T1000 (cell line): ENCODE measurements at places on chromosomes 6 and 20.
A peak's percentile ranks its signal among the peaks of the same experiment; 100 is the strongest.

GRCh38 chr6:165974817-165975216 lies 192.8 kb downstream of the TBXT start:
- DNase-seq, result no peak

DNA sequence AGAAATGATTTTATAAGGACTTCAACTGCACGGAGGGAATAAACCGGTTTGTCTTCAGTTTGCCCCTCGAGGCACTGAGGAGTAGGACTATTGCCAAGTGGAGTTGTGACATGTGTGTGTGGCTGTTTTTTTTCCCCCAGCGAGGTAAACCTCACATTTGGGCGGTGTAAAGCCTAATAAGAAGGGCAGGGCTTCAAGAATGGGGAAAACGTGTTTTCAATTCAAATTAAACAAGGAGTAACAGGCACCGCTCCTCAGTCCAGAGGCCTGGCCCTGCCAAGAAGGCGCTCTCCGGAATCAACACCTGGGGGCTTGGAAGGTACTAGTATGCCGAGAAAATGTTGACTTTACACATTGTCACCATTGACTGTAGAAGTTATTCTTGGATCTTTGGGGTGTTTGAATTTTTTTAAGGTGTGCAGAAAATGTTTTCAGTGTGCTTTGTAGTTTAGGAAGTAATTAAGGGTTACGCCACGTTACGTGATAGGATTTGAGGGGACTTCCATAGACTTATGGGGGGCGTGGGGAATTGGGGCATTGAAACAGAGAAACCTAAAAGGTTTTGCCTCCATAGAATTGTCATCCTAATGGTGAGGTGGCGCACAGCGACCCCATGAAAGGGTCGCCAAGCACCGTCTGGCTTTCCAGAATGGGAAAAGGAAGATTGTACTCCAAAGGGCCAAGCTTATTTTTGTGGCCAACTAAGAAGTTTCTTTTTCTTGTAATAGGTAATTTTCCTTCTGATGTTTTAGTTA lies 791 bp downstream of the ADGRG6 start:
- DNase-seq, result no peak

DNA sequence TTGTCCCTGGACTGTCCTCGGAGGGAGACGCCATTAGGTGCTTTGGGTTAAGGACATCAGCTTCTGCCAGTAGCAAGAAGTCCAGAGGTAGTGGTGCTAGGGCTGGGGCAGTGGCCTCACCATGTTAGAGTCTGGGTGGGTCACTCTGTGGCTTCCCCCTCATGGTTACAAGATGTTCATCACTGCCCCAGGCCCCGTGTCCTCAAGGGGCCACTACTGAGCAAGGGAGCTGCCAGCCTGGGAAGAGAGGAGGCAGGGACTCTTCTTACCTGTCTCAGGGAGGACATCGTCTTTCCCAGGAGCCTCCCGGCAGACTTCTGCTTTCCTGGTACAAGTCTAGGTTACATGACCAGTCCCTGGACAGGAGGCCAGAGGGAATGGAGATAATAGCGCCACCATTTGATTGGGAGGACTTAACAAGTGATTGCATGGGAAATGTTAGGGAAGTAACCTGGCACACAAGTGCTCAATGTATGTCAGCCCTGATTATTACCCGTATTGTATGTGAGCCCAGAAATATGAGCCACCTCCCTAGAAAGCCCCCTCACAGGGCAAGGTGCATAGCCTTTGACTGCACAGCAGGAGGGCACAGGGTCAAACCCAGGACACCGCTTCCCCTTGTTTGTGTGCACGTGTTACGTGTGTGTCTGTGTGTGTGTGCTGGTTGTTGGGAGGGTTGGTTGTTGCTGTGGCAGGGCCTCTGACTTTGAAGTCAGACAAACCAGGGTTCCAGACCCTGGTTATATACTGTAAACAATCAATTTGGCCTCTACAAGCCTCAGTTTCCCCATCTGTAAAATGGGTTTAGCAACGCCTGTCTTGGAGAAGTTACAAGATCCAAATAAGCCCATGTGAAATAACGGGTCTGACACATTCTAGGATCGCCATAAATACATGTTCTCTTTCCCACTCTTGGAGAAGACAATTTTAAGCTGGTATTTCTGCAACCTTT lies 30.0 kb downstream of the SIRPA start:
- DNase-seq, result no peak

- no peak for DNase-seq
These were observed 91.2 kb downstream of the RALGAPA2 start for GRCh38 chr20:20621195-20621594.

GRCh38 chr6:31969712-31970603 lies 2.0 kb downstream of the DXO start:
- DNase-seq, result no peak

GRCh38 chr6:101458336-101458735 lies 64.8 kb downstream of the GRIK2 start:
- no peak for DNase-seq

- no peak for DNase-seq
These were observed 104.2 kb downstream of the CD83 start for GRCh38 chr6:14221564-14222279.

- no peak for DNase-seq
These were observed 100.3 kb downstream of the ZNF217 start for GRCh38 chr20:53493311-53493857.

DNA sequence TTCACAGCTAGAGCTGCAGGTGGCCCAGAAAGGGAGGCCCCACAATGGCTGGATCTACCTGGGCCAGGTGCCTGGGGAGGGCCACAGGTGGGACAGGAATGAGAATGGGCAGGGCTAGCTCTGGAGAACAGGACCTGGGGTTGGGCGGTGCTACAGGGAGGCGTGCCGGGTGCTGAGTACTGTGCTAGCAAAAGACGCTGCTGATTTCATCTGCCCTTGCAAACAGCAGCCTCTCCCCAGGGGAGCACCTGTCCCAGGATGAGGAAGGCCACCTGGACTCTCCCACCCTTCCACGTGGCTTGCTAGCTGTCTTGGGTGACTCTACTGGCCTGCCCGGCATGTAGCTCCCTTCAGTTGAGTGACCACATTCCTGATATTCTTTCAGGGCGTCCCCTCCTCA lies 6.6 kb upstream of the YTHDF1 start:
- no peak for DNase-seq

- DNase-seq, result peak; percentile 34
These were observed 35.2 kb upstream of the KIF13A start for GRCh38 chr6:18022398-18023231.

- no peak for DNase-seq
These were observed 100.9 kb upstream of the FOXP4 start for GRCh38 chr6:41445261-41445660.

DNA sequence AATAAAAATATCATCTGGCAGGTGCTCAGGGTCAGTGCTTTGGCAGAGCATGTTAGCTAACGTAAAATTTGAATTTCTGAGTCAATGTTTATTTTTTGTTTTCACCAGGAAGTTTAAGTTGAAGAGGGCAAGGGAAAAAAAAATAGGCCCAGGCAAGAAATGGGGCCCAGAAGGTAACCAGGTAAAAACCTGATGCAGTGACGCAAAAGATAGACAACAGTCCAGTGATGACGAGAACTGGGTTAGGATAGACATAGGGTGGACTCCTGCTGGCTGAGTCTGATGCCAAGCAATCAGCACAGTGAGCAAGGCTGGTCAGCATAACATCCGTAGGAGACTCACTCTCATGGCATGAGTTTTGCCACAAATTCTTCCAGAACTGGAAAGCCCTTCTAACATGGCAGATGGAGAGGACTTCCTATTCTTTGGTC lies 42.2 kb downstream of the ZHX3 start:
- DNase-seq, result no peak

DNA sequence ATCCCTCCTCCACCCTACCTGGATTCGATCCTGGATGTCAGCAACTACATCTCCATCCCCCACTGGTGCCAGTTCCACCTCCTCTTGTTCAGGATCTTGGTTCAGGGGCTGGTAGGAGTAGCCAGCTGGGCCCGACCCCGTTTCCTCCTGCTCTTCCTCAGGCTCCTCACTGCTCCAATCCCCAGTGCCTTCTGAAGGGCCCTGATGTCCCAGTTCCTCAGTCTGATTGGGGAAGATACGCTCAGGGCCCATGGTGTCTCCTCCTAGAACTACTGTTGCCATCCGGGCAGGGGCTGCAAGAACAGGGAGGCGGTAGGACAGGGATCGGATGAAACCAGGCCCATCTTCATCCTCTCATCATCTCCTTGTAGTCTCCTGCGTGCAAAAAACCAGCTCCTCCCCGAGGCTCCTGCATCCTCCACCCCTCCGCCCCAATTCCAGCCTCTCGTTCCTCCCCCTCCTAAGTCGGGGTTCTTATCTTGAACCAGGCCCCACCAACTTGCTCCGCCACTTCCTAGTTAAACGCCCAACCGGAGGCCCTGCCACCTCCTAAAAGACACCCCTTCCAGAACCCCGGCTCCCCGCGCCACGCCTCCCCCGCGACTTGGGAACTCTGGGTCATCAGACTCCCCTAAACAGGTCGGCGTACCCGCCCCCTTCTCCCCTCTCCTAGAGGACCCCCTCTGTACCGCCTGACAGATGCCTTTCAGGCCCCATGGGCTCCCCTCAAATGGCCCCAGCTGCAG lies 476 bp downstream of the MEA1 start:
- peak; percentile 65 for DNase-seq

DNA sequence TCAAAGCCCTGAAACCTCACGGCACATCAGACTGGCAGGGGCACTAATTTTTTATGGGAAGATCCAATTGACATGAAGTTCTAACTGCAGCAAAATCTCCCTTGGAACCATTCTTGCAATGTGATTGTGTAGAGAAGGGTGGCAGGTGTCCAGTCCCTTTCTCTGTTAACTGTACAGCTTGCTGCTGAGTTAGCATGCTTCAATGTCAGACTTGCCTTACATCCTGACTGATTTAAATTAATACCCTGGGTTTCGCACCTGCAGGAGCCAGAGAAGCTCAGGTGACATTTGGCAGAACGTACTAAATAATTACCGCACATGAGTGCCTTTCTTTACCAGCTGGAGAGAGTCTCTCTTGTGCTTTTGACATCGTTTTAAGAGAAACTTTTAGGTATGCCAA lies 123.0 kb downstream of the DOK5 start:
- DNase-seq, result no peak

DNA sequence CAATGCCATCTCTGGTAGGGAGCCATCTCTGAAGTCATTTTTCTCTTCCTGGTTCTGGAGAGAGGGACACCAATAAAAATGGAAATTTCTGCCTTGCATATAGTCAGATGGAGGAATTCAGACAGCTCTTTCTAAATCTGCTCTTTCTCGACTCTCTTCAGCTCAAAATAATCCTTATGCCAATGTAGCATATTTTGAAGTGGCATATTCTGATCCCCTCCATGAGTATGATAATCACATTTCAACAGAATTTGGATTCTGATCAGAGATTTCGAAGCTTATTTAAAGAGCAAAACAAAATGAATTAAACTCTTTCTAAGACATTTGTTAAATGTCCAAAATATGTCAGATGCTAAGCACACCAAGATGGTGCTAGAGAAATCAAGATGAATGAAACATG lies 267.1 kb upstream of the BTBD3 start:
- no peak for DNase-seq

GRCh38 chr6:121609281-121609680 lies 173.8 kb downstream of the GJA1 start:
- no peak for DNase-seq

DNA sequence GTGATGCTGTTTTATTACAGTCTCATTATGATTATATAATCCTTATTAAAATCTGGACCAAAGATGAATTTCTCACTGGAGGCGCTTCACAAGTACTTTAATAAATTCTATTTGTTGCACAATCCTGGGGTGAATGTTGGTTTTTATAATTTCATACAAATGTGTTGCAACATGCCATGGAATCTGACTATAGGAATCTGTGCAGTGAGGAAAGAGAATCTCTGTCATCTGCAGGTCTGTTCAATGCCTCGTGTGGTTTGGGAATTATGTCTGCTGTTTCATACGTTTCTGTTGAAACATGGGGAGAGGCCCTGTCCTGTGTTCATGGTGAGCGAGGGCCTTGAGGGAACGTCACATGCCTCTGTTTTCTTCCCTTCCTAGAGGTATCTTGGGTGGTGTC lies 277.3 kb downstream of the CDH4 start:
- no peak for DNase-seq

DNA sequence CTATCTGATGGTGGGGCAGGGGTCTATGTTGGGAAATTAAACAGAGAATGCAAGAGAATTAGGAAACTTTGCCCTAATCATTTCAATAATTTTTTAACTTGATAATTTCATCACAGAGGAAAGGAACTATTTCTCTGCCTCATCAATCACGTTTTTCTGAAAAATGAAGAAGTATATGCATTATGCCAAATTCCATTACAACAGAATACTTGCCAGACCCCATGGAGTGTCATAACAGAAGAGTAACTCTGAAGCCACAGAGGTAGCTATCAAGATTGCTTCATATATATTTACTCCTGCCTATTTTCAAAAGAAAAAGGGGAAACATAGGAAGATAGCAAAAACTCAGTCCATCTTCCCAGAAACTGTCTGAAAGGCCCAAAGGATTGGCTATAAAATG lies 5.7 kb upstream of the USP49 start:
- no peak for DNase-seq

DNA sequence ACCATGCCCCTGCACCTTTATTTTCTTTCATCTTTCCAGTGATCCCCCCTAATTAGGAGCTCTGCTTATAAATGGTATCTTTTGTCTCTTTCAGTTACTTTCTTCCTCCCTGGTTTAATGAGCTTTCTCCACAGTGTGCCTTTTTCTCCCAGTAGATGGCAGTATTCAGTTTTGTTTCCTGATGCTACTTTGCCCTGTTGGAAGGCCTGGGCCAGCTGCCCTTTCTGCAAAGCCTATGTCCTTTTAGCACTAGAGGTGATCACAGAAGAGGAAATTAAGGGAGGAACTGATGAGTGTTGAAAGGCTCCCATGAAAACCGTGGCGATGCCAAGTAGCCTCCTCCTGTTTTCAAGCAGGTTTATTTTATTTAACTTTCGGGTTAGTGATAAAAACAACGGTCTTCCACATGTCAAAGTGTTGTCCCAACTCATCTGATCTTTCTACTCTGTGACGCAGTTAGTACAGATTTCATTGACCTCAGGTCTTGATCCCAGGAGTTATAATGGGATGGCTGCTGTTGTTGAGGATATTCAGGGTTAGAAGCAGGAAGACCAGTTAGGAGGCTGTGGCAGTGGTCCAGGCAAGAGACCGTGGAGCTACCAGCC lies 184.2 kb upstream of the BMP2 start:
- peak; percentile 15 for DNase-seq

- DNase-seq, result no peak
These were observed 41.3 kb downstream of the REV3L start for GRCh38 chr6:111441678-111442243.

DNA sequence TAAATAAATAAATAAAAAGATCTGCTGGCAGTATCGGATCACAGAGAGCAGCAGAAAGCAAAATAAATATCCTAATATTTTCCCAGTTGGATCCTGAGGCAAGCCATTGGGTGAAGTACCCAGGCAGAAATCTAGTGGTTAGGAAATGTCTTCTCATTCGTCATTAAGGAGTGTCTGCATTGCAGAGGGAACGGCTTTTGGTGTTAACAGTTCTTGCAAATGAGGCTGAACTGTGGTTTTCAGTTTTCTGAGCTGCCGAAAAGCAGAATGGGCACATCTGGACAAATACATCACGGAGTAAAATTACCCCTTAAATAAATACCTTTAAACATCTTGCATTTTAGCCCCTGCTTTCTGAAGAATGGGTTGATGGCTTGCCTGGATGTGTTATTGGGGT lies 82.3 kb upstream of the MPC1 start:
- DNase-seq, result no peak

GRCh38 chr20:58634059-58634458 lies 17.0 kb upstream of the STX16 start:
- DNase-seq, result no peak
